Amniotic epithelial cell (primary cell): ENCODE measurements at places on chromosomes 3 and 15.

DNA sequence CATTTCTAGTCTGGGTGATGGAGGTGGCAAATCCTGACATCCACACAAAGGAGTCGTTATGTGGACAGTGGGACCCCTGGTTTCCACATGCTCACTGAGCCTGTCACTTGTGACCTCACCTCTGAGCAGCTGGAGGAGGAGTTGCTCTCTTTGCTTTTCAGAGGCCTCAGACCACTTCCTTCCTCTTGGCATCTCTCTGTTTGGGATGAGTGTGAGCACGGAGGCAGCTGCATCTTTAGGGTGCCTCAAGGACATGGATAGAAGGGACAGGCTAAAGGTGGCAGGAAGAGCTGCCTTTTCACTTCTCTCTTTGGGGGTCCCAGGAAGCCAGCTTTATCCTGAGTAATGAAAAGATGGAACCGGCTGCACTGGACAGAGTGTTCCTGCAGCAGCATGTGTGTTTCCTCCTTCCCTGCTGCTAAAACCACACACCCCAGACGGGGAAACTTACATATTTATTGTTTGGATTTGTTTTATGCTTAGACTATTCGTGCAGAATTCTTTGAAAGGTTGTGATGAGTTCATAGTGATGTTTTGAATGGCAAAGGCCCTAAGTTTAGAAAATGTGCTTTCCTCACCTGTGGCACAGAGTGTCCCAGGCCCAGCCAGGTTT is 31.8 kb downstream of the GPR171 start:
- no peak for DNase-seq

GRCh38 chr3:177673112-177673914 is 476.0 kb upstream of the TBL1XR1 start:
- DNase-seq: peak; percentile 88

DNA sequence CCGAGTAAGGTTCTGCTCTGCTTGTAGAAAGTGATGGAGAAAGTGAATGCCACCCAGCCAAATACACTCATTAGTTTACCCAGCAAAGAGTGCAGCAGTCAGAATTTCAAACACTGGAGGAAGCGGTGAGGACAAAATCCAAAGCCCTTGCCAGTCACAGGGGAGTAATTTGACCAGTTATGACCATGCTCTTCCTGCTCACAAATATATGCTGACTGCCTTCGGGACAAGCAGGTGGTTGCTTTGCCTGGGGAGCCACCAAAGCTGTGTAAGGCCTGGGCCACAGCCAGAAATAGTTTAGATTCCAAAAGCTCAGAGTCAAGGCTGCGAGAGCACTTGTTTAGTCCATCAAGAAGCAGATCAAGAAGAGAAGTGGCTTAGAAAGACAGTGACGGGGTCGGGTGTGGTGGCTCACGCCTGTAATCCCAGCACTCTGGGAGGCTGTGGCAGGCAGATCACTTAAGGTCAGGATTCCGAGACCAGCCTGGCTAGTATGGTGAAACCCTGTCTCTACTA is 51.0 kb upstream of the ATP13A3 start:
- peak; percentile 39 for DNase-seq

DNA sequence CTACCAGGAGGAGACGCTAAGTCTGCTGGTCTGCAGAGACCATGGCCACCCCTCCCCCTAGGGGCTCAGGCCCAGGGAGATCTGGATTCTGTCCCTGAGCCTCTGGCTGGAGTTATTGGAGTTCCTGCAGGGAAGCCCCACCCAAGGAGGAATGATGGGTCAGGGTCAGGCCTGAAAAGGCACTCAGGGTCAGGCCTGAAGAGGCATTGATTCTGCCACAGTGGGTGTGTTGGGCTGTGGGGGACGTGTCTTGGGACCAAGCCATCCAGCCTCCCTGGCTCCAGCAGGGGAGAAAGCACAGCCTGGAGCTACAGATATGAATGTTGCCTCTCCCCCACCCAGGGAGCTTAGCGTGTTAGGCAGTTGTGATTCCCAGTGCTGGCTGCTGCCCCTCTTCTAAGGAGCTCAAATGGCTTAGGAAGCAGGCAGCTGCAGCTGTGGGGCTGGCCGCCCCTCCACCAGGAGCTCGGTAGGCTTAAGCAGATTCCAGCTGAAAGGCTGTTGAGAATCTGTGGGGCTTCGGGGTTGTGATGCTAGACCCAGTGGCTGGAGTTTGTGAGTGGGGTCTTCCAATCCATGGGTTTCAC is 176.7 kb downstream of the CHL1 start:
- peak; percentile 2 for DNase-seq

DNA sequence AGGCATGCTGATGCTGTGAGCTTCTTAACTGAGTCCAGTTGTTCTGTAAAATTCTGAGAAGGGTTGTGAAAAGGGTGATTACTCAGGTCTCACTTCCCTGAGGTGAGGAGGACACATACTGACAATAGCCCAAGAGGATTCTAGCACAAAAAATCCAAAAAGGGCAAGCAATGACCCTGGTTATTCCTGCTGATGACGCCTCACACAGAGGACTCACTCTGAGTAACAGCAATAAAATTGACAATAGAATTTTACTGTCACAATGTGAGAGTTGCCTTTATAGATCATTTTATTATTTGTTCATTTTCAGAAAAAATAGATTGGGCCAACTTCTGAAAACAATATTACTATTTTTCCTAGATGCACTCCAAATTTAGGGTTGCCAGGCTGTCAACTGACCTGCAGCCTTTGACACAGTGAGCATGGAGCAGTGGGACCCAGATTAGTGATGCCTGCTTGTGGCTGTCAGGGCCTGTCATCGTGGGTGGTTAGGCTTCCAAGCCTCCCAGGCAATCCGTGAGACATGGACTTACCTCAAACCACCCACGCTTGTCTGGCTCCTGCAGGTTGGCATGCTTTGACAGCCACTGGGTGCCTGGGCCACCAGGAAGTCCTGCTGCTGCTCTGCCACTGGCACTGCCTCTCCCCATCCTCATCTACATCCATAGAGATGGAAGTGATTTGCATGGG is 396.0 kb upstream of the THBS1 start:
- no peak for DNase-seq

GRCh38 chr3:43319376-43319775 is 33.0 kb downstream of the SNRK start:
- no peak for DNase-seq

DNA sequence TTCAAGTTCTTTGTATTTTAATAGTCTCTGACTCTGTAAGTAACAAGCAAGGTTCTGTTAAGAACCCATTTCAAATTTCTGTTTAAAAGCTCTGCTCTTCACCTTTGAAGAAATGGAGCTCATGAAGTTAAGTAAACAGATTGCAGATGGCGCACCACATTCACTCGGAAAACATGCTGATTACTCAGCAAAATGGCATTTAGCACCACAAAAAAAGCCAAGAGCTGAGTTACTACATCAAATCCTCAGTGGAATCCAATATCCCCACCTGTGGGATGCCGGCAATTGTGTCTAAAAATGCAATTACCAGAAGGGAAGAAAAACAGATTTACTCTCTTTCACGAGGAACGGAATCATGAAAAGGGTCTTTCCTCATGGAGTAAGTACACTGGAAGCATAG is 758.0 kb downstream of the NTRK3 start:
- DNase-seq: peak; percentile 25

DNA sequence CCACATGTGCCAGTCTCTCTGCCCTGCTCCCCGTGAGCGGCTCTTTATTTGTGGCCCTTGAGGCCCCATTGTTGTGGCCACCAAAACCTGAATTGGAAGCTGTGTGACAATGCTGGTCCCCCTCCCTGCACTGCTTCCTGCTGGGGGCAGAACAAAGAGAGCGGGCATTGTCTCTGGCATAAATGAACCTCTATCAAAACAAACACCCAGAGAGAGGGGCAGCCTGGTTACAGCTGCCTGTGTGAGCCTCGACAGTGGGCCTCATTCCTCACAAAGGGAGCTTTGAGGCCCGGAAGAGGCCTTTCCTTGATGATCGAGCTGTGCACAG is 152.9 kb downstream of the IGF1R start:
- DNase-seq: no peak

- no peak for DNase-seq
Observed at GRCh38 chr3:133575086-133575485, 1.6 kb downstream of the CDV3 start.

- DNase-seq: no peak
Observed at GRCh38 chr15:48442011-48442410, 110.8 kb downstream of the DUT start.
